ENCODE measurements at places on chromosomes 3 and 15. TPM values are rescaled to one million over a fixed set of nuclear protein-coding genes. Genes with fewer than 3 reads are reported as not detected.

DNA sequence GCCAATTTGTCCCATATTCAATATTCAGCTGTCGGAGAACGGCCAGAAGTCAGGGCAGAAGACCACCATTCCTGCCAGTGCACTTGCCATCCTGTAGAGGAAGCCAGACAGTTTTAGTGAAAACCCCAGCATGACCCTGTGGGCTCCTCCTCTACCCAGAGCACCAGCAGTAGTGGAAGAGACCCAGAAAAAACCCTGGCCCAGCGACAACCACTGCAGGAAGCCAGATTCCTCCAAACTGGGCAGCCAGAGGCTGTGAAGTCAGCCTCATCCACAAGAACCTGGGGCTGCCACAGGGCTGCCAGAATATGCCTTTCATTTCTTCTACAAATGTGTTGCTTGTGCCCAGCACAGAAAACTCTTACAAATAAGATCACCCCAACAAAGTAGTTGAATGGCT is 67.3 kb downstream of the HMCES start:
- DNase-seq = no peak

GRCh38 chr15:71044006-71044405 is 71.3 kb upstream of the THSD4 start:
- DNase-seq = no peak

TICRR gene
- total RNA-seq = 0.14 TPM

GRCh38 chr15:83747718-83748110 is 93.8 kb downstream of the ADAMTSL3 start:
- no peak for DNase-seq

- DNase-seq = no peak
Measured at GRCh38 chr3:17639765-17640164, 102.7 kb downstream of the TBC1D5 start.

INKA1 gene
- 3.9 TPM for total RNA-seq

DNA sequence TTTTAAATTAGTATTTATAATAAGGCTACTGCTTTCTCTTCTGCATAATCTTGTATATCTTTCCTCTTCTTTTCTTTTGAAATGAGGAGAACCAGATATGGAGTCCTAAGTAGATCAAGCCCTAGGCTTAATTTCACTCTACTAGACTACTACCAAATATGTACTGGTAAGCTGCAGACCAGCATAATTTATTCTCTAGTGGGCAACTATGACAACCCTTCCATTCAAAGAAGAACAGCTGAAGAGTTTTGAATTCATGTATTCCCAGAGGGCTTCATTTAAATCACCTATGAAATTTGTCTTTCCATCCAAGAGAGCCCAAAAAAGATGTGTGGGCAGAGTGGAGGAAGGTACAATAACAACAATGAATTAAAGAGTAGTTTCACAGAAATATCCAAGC is 10.0 kb downstream of the RAD18 start:
- no peak for DNase-seq

DNA sequence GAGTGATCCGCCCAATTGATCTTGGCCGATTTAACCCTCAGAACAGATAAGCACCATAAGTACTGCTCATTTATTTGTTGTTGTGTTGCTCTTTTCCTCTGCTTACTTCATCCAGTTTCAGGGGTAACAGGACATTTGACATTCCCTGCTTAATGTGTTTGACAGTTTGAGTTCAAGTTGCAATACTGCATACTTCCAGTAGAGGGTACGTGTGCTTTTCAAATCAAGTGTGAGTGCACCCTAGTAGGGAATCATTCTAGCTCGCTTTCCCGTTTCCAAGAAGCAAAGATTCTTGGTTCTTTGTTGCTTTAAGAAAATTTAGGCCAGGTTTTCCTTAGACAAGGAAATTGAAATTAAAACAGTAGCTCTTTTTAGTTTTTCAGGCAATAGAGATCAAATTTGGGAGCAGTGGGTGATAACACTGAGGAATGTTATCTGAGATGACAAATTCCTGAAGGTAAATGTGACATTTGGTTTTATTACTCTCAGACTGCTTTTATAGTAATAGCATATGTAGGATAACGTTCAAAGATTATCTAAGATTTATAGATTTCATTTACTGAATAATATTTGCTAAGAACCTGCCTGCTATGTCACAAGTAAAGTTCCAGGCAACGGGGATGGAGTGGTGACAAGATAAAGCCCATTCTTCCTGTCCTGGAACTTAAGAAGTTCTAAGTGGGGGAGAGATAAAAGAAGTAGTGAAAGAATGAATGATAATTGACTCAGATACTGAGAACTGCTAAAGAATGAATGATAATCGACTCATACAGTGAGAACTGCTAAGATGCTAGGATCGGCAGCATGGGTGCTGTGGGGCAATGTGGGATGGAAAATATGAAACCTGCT is 73.3 kb downstream of the SYNPR start:
- no peak for DNase-seq

- DNase-seq = no peak
Measured at GRCh38 chr3:13233487-13234485, 160.6 kb upstream of the IQSEC1 start.

MYEF2 gene
- total RNA-seq = 39.2 TPM

DNA sequence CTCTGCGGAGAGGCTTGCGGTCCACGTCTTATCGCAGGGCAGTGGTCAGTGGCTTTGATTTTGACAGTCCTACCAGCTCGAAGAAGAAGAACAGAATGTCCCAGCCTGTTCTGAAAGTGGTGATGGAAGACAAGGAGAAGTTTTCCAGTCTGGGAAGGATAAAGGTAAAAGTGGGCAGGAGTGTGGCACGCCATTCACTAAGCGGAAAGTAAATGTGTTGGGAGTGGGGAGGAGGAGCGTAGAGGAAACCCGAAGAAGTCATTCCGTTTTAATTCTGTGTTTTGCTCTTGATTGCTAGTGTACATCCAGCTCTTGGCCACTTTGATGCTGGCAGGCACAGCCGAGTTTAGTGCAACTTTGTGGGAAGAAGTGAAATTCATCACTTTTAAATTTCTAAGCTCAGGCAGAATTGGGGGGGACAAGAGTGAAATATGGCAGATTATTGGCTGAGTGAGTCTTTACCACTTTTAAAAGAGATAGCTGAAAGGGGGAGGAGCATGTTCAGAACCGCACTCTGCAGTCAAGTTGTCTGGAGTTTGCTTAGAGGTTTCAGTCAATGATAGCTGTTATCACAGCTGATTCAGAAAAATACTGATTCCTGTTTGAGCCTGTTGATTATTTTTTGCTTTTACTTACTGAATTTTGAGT is 1.8 kb downstream of the ARHGEF26 start:
- DNase-seq = no peak

C2CD4A gene
- total RNA-seq = not detected

GRCh38 chr3:38454178-38454883 is 641 bp downstream of the ACVR2B start:
- DNase-seq = no peak

WDR82 gene
- 54.9 TPM for total RNA-seq

DNA sequence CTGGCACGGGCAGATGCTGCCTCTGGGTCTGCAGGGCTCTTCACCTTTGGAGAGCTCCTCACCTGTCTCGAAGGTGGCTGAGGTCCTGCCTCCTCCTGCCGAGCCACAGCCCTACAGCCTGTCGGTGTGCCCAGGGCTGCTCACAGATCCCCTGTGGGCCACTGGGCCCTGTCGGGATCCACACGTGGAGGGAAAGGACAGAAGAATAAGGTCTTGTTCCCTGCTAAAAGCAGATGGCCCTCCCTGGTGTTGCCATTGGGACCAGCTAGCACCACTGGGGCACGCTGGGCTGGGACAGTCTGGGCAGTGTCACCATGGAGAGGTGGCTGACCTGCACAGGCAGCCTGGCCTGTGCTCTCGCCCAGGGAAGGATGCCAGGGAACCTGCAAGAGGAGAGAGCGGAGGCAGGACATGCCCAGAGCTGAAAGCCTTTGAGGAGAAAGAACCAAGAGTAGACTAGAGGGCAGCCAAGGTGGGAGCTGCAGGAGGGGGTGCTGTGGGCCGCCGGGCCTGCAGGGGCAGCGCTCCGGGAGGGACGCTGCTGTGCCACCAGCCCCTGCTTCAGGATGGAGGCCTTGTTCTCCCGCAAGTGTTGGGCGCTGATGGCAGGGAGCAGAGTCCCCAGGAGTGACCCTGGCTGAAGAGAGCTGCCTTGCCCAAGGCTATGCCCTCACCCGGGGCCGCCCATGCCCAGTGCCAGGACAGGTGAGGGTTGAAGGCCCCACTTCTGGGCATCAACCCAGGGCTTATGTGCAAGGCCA is 210.2 kb downstream of the XXYLT1 start:
- DNase-seq = peak; percentile 59

- DNase-seq = no peak
Measured at GRCh38 chr3:129983561-129983960, 9.0 kb downstream of the TRH start.

- DNase-seq = peak; percentile 77
Measured at GRCh38 chr3:194572143-194572789, 61.0 kb downstream of the TMEM44 start.

SLCO2A1 gene
- 10.0 TPM for total RNA-seq

DNA sequence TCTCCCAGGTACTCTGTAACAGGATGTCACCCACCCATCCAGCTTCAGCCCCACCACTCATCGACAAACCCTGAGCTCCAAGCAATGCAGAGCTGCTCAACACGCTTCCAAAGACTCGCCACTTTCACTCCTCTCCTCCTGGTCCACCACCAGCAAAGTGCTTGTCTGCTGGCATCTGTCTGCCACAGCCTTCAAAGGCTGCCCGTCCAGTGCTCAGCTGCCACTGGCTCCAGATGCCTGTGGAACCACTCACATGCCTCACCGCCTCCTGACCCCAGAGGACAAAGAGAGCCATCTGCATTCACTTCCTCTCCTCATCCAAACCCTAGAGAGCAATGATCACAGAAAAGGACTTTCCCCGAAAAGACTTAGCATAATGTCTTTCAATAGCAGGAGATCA is 109.5 kb upstream of the OCA2 start:
- DNase-seq = no peak

EBLN2 gene
- 2.9 TPM for total RNA-seq

- DNase-seq = no peak
Measured at GRCh38 chr3:136728473-136728872, 23.7 kb downstream of the STAG1 start.

DNA sequence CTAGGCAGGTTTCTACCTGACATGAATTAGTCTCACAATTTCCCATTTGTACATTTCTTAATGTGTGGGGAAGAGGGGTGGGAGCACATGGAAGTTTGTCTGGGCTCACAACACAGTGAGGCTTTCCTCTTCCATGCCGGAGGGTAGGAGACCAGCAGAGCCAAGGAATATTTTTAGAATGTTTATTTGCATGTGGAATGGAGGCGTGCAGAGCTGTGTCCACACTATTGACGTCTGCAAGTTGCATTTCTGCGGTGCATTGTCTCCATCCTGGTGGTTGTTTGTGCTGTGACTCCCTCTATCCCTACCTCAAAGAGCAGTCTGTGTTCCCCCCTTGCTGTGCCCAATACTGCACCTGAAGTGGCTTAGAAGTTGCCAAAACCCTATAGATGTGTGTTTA is 103.1 kb upstream of the LRTM1 start:
- no peak for DNase-seq

GRCh38 chr3:52798978-52799476 is 4.4 kb downstream of the ITIH3 start:
- DNase-seq = no peak

USP13 gene
- 11.1 TPM for total RNA-seq

FBXL2 gene
- 10.3 TPM for total RNA-seq

DNA sequence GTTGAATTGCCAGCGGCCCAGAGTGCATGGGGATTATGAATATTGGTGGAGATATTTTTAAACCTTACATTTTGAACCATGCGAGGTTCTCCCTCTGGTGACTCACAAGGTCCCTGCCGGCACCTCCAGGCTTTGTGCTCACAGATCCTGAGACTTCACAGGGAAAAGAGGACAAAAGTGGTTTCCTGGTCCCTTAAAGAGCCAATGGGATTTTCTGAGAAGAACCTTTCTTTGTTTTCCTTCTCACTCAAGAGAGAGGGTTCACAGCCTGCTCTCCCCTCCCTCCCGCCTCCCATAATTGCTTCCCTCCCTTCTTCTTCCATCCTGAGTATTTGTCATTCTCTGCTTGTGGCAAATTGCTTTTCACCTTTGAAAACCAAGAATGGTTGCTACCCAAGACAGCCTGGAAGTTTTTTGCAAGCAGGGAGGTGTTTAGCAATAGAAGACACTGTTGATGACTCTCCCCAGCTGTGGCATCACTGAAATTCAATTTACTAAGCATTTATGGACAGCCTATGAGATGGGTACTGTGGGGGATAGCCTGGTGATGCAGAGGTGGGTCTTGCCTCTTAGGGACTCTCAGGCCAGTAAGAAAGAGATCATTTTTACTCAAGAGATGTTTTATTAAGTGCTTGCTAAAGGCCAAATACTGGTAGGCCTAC is 76.6 kb downstream of the CPN2 start:
- DNase-seq = peak; percentile 56

HTR3E gene
- total RNA-seq = not detected

DNA sequence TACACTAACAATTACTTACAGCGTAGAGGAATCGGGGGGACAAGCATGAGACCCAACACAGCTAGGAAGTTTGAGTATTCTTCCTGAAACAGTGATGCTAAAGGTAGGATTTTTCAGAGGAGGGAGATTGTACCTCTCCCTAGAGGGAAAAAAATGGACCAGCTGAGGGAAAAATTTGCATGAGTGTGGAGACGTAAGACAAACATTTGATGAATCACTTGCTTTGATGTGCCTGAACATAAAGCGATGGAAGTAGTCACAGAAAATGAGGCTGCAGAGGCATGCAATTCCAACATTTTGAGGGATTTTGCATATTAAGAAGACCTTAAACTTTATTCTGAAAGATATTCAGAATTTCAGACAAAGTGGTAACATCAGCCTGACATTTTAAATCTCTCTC is 102.2 kb downstream of the COL6A6 start:
- DNase-seq = no peak

DNA sequence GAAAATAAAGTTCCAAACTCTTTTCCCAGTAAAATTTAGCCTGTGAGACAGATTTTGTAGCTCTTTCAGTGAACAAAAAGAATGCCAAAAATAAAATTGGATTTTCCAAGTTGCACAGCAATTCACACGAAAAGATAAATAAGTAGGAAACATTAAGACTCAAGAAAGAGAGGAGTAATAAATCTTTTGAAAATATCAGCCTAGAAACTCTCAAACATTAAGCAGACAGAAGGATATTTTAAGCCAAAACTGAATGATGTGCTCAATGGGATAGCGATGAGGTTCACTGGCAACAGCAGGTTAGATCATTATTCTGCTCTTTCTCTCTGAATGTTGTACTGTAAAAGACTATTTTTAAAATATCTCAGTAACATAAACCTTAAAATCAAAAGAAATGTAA is 115.0 kb downstream of the STAG1 start:
- DNase-seq = no peak

- no peak for DNase-seq
Measured at GRCh38 chr15:90751300-90751825, 34.2 kb downstream of the BLM start.

GRCh38 chr15:70424937-70425411 is 327.3 kb upstream of the TLE3 start:
- DNase-seq = no peak

All from sigmoid colon (tissue), 7 donors.